ENCODE measurements at places on chromosomes 1 and 21.
A peak's percentile ranks its signal among the peaks of the same experiment; 100 is the strongest.

DNA sequence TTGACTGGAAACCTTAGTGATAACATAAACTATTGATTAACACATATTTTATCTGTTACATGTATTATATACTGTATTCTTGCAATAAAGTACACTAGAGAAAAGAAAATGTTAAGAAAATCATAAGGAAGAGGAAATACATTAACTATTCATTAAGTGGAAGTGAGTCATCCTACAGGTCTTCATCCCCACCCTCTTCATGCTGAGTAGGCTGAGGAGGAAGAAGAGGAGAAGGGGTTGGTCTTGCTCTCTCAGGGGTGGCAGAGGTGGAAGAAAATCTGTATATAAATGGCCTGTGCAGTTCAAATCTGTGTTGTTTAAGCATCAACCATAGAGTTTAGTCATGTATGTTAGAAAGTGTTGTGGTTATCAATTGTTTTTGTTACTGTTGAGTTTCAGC lies 66.1 kb upstream of the CHODL start:
- DNase-seq: no peak

DNA sequence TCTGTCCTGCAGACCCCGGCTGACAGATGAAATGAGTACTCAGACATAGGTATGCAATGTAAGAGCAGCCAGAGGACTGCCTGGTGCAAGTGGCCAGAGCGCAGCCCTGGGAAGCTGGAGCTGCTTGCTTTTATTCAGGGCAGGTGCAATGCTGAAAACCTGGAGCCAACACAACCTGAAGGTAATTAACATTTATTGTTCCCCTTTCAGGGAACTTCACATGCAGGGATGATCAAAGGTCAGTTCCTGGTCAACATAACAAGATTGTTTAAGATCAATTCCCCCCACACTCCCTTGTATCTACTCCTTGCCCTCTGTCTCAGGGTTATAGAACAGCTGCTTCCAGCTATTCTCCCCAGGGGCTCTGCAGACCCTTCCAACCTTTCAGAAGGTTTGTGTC lies 48.7 kb upstream of the PRELP start:
- no peak for DNase-seq

DNA sequence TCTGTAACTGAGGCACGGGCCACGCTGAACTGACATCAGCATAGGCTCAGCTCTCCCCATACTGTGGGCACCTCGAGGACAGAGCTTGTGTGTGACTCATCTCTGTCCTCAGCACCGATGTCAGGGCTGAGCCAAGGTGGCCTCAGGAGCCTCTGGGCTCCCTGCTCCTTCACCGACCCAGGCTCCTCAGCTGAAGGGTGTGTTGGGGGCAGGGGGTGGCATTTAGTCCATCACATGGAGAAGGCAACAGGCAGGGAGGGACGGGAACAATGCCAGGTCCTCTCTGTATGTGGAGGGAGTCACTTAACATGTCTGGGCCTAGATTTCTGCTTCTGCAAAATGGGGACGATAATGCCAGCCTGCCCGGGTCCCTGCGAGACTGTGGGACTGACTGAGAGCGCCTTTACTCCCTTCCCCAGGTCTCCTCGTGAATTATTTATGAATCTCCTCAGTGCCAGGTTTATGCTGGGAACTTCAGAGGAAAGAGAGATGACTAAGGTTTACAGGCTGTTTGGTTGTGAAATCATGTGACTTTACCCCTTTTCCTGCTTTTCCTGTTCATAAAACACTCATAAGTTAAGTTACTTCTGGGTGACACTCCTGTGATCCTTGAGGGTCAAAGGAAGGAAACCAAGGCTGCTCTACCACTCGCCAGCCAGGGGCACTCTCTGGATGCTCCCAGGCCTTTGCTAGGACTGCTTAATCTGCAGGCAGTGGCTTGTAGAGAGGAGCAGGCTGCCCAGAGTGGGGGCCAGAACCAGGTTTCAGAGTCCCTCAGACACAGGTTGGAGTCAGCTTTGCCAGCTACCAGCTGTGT lies 16.2 kb downstream of the TTC39A start:
- DNase-seq: peak; percentile 34

GRCh38 chr1:17857996-17858395 lies 102.9 kb downstream of the ACTL8 start:
- DNase-seq: no peak

- DNase-seq: peak; percentile 80
Measured at GRCh38 chr1:220028346-220028895, 17.9 kb downstream of the EPRS1 start.

DNA sequence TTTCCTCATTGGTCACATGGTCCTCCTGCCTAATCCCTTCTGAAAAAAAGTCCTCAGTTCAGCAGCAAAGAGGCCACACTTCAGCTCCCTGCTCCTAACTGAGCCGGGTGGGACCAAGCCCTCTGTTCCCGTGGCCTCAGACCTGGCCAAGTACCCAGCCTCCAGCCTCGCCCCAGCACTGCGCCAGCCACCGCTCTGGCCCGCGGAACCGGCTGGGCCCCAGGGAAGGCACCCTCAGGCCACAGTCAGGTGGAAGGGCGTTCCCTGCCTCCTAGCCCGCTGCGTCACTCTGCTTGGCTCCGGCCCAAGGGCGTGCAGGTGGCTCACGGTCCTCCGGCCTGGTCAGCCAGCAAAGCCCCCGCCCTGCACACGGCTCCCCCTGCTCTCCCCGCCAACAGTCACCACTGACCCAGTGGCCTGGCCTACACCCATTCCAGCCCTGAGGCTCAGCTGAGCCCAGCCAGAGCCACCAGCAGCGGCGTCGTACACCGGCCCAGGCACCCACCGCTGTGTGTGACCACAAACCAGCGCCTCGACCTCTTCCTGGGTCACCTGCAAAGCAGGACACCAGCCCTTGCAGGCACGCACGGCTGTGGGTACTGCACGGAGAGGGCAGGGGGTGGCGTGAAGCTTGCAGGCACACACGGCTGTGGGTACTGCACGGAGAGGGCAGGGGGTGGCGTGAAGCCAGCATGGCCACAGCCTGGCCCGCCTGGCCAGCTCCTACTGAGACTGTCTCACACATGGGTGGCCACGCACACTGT lies 19.4 kb downstream of the NADK start:
- DNase-seq: no peak

- DNase-seq: no peak
Measured at GRCh38 chr1:29256979-29257804, 20.9 kb downstream of the PTPRU start.

GRCh38 chr1:32496127-32496526 lies 31.3 kb downstream of the ZBTB8B start:
- no peak for DNase-seq

DNA sequence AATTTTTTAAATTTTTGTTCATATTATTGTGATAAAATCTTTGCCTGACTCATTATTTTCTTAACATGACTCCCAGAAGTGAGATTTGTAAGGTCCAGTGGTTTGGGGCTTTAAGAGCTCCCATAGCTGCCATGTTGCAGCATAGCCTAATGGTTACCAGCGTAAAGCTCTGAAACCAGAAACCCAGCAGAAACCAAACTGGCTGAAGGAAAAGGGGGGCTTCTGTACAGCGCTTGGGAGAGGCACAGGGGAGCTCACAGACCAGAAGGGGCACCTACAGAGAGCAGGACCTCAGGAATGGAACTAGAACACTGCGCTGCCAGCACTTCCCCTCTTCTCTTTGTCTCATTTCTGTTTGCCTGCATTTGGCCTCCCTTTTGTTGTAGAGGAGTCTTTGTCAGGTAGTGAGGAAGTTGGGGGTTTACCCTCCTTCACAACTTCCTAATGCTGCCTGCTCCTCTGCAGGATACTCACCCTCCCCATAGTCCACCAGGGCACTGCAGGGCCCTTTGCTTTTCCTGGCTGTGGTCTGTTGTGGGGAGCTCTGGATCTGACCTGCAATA lies 2.6 kb upstream of the PYCR2 start:
- no peak for DNase-seq

DNA sequence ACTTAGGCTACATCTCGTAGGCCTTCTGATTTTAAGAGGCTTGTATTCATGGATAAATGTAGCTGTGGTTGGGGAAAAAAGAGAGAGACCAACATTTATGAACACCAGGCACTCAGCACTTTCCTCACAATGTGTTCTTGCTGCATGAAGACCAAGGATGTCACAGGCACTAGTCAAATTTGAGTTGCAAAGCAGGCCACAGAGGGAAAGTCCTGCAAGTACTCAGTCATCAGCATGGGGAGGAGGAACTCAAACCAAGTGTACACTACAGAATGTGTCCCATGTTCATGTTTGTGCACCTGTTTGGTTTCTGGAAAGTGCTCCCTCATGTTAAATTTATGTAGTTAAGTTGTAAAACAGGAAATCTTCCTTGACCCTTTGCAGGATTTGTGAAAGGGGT lies 8.7 kb upstream of the MAP3K7CL start:
- DNase-seq: no peak

DNA sequence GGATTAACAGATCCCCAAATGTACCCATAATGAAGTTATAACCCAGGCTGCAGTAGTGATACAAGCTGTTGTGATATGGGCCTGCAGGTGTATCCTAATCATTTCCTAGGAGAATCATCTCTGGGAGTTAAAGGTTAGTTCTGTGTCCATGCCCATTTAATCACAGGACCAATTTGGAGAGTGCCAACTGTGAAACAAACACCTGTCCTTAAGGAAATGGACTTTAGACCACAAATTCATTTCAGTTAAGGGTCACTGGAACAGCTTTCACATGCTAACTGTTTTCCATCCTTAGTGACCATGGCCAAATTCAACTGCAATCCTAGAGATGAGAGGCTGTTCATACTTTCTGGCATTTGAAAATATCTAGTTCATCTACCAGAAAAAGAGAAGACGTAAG lies 160.9 kb downstream of the GPATCH2 start:
- DNase-seq: no peak

DNA sequence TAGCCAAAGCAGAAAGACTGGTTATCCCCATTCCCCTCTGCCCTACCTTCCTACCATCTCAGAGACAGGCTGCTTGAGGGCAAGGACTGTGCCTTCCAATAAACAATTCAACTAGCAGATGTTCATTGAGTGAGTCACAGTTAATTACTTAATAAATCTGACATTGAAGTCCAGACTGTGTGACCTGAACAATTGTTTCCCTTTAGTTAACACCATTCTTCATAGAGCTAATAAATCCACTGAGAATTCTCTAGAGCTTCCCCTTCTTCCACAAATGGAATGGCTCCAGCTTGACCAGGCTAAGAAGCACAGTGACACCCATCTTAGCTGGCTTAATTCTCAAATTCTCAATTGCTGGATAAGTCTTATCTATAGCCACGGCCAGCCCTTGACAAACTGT lies 61.9 kb upstream of the GJA5 start:
- no peak for DNase-seq

- DNase-seq: no peak
Measured at GRCh38 chr1:156643778-156644092, 1.8 kb downstream of the BCAN start.

Data from DMS 273 treated with DMSO at 0.1 percent for 48 hours (cell line).